HFFc6 (cell line): ENCODE measurements at places on chromosomes 5 and 9. TPM values are rescaled to one million over a fixed set of nuclear protein-coding genes. Genes with fewer than 3 reads are reported as not detected.

The AK8 gene
- total RNA-seq: 0.13 to 0.18 TPM in 2 of 3 replicates, not detected in the other

The CBY3 gene
- total RNA-seq: not detected in 3 replicates

- no peak for DNase-seq
Observed at GRCh38 chr5:97980291-97980690, 793.2 kb upstream of the RGMB start.

- DNase-seq: no peak
Observed at GRCh38 chr5:82352146-82352791, 74.1 kb upstream of the RPS23 start.

DNA sequence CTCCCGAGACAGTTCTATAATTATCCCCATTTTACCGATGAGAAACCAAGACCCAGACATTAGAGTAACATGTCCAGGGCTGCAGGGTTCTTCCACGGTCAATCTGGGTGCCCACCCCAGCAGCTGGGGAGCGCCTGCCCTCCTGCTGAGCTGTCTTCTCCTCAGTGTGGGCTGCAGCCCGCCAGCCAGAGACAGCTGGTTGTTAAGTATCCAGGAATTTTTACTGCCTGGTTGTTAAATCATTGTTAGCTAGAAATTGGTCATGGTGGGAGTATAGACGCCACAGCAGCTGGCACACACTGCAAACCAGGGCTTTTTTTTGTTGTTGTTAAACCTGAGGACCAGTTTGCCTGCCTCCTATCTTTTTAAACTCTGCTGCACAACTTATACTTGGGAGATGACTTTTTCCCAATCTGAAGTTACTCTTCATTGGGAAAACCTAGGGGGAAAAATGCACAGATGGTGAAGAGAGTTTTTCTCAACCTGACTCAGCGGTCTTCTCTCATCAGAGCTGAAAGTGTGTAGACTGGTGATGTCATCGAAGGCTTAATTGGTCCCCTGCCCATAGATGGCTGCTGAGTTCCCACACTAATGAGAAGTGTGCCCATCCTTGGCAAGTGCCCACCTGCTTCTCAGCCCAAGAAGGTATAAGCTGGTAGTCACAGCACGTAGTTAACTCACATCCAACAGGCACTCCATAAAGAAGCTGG is 208.6 kb downstream of the DRD1 start:
- DNase-seq: peak; percentile 47

DNA sequence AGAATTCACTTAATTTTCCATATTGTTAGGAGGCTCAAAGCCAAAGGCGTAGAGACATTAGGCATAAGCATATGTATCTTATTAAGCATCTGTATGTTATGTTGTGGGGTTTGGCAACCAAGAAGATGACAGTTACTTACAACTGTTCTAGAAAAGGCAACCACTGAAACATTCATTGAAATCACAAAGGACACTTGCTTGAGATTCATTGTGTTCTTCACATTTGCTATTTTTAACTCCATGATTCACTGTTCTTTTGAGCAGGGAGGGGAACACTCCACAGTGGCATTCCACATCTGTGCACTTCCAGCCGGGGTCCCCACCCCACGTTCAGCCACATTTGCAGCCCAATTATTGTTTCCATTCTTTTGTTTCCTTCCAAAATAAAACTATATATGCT is 107.1 kb downstream of the PALM2AKAP2 start:
- DNase-seq: peak; percentile 69

- DNase-seq: no peak
Observed at GRCh38 chr9:126226991-126227936, 99.4 kb upstream of the MVB12B start.

- no peak for DNase-seq
Observed at GRCh38 chr9:134694368-134694665, 52.7 kb downstream of the COL5A1 start.

GRCh38 chr5:98307811-98308210 is 465.7 kb upstream of the RGMB start:
- peak; percentile 92 for DNase-seq
